ENCODE measurements at places on chromosomes 3 and 15. TPM values are rescaled to one million over a fixed set of nuclear protein-coding genes. Genes with fewer than 3 reads are reported as not detected.

DNA sequence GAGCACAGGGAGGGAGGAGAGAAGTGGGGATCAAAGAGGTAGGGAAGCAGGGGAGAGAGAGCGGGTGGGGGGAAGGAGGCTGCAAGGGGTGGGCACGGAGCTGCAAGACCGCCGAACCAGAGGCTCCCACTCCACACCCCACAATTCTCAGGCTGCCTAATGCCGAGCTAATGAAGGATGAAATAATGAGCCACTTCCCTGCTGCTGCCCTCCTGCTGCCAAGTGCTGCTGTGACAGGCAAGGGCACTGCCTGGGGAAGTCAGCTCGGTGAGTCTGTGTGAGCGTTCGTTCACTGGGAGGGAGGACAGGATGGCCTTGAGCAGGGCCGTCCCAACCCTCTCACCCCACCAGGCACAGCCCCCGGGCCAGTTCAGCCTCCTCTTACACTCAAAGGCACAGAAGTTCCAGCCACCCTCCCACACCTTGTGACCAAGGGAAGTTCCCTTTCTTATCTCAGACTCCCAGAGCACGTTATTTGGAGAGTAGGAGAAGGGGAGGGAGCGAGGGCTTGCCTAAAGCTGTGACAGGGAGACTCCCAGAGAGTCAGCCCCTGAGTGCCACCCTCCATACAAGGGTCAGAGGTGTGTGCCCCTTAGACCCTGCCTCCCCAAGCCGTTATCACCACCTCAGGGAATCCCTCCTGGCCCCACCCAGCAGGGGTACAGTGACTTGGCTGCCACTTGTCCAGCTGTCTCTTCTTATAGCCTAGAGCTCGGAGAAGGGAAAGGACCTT is 12.4 kb downstream of the GLYCTK start:
- DNase-seq, result no peak
- H3K27me3 ChIP-seq, result no peaks in the 10 kb centered on the region
- peaks cover 2% of the 10 kb centered on the region for H3K36me3 ChIP-seq

DNA sequence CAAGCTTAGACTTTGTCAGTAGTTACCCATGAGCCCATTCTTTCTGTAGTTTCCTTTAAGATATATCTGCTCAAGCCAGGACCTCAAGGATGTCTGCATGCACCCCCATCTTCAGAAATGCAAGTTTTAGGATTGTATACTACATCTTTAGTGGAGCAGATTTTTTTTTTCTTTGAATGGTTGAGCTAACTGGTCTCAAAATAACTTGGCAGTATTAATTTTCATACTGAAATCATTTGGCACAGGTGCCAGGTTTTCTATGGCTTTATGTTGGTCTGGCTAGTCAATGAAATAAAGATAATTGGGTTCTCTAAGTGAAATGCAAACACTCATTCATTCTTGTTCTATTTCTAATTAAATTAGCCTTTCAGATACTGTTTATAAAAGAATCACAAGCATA is 108.9 kb downstream of the ATG7 start:
- H3K27ac ChIP-seq, result no peak overlapping the region
- H3K36me3 ChIP-seq, result peaks cover 3% of the 10 kb centered on the region
- no peak for DNase-seq
- no peaks in the 10 kb centered on the region for H3K4me1 ChIP-seq
- no peak overlapping the region for H3K4me3 ChIP-seq

DNA sequence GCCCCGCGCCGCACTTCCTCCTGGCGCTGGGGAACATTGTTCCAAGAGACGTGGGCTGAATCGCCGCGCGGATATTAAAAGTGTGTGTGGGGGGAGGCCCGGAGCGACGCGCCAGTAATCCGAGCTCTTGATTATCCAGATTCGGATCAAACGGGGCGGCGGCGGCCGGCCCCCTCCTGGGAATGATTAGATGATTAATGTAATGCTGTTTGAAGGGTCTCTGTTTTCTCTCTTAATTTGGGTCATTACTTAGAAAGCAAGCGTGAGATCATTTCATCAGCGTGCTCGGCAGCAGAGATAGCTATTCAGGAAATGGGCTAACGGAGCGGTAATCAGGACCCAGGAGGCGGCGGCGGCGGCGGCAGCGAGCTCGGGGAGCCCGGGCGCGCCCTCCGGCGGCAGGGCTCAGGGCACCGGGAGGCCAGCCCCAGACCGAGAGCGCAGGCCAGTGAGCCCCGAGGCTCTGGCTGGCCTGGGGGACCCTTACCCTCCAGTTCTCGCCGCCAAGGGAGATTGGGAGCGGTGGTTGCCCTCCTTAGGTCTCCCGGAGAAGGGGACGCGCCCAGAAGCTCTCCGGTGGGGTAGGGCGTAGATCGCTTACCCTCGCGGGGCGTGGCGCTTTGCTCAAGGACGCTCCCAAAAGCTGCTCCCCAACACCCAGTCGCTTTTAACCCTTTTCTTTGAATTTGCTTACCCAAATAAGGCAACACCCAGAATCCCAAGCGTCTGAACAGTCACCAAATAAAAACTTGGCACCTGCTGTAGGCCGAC is 4.5 kb downstream of the FEZF2 start:
- H3K4me3 ChIP-seq, result no peak overlapping the region
- no peak overlapping the region for H3K27ac ChIP-seq
- no peaks in the 10 kb centered on the region for H3K36me3 ChIP-seq
- peaks cover 25% of the 10 kb centered on the region for H3K27me3 ChIP-seq
- no peak for DNase-seq

DNA sequence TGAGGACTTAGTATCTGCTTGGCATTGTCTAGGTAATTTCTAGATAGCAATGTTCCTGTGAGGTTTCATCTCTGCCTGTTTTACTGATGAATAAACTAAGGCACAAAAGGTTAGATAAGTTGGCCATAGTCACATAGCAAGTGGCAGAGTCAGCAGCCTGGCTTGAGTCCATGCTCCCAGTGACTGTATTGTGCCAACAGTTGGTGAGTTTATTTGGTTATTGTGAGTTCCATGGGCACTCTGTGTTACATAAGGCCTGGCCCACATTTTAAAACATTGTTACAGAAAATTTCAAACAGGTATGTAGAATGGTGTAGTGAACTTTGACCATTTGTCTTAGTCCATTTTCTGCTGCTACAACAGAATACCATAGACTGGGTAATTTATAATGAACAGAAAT is 15.2 kb downstream of the MCM2 start:
- H3K4me1 ChIP-seq, result no peaks in the 10 kb centered on the region
- H3K27me3 ChIP-seq, result no peaks in the 10 kb centered on the region
- H3K27ac ChIP-seq, result no peak overlapping the region
- DNase-seq, result no peak

- no peak for DNase-seq
- no peak overlapping the region for H3K4me3 ChIP-seq
- no peaks in the 10 kb centered on the region for H3K36me3 ChIP-seq
- no peak overlapping the region for H3K27ac ChIP-seq
- no peaks in the 10 kb centered on the region for H3K27me3 ChIP-seq
These were observed 29.9 kb downstream of the IGSF10 start for GRCh38 chr3:151430821-151431484.

DNA sequence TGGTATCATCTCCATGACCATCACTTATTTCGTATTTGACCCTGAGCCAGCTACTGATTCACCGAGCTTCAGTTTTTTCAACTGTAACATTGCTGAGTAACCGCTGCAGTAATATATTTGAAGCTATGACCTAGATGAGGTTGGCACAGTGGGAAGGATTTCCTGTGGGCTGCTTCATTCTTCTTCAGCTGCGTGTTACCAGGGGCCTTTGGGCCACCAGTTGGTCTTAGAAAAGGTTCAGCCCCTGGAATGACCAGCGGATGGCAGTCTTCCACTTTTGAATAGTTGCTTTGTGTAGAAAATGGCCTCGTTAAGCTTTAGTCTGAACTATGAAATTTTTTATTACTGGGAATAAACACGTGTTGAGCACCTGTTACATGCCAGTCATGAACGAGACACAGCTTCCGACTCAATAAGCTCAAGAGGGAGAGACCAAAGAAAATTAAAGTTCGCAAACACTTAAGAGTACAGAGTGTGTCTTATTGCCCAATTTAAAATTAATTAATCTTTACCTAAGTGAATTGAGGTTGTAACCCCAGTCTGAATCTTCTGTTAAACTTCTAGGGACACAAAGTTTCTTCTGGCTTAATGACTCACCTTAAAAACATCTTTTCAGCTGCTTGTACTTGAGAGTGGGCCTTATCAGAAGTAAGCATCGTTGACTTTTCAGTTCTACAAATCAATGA is 57.6 kb upstream of the NR2E3 start:
- H3K27me3 ChIP-seq, result no peaks in the 10 kb centered on the region
- no peak overlapping the region for H3K27ac ChIP-seq
- no peaks in the 10 kb centered on the region for H3K36me3 ChIP-seq
- no peaks in the 10 kb centered on the region for H3K4me1 ChIP-seq

GRCh38 chr15:78977591-78978347 is 32.9 kb upstream of the CTSH start:
- H3K27me3 ChIP-seq, result no peaks in the 10 kb centered on the region
- no peak overlapping the region for H3K27ac ChIP-seq
- DNase-seq, result no peak
- no peak overlapping the region for H3K4me3 ChIP-seq

DNA sequence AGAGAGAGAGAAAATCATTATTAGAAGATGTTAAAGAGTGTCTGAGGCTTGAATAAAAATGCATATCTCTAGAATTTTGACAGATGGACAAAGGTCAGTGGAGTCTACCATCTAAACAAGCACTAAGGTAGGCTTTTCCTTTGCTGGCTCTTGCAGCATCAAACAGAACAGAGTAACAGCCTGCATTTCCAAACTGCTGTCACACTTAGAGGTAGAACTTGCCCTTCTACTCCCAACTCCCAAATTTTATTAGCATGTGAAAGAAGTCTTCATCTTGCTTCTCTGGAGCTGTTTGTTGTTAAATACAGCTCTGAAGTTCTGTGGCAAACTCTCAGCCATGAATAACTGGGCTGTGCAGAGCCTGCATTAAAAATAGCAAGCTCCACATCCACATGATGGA is 4.1 kb upstream of the MB21D2 start:
- DNase-seq, result no peak
- no peak overlapping the region for H3K4me3 ChIP-seq
- H3K36me3 ChIP-seq, result no peaks in the 10 kb centered on the region
- peaks cover 13% of the 10 kb centered on the region for H3K4me1 ChIP-seq
- H3K27me3 ChIP-seq, result peaks cover 17% of the 10 kb centered on the region

- H3K27me3 ChIP-seq, result no peaks in the 10 kb centered on the region
- H3K4me1 ChIP-seq, result peaks cover 3% of the 10 kb centered on the region
- H3K36me3 ChIP-seq, result no peaks in the 10 kb centered on the region
- no peak for DNase-seq
These were observed 57.9 kb downstream of the ITGB5 start for GRCh38 chr3:124829178-124829818.

DNA sequence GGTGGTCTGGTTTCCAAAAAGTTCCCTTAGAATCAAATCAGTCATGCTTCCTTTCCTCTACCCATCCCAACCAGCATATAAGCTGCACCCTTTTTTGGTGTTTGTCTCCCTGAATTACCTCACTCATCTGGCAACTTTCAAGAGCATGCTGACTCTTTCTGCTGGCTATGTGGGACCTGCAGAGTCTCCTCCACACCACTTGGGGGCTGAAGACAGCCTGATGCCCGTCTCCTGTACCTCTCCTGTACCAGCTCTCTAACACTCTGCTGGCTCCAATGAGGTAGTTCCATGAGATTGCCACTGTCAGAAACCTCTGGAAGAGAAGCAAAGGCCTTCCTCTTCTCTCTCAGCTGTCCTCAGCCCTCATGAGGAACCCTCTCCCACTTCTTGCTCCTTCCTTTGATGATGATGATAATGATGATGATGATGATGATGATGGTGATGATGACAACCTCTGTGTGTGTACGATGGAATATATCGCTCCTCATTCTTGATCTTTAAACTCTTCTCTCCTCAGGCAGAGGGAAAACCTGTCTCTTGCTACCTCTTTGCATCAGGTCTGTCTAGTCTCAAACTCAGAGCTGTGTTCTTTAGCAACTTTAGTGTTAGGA is 257.5 kb downstream of the ZNF621 start:
- DNase-seq, result no peak
- H3K27me3 ChIP-seq, result no peaks in the 10 kb centered on the region
- no peaks in the 10 kb centered on the region for H3K36me3 ChIP-seq
- no peak overlapping the region for H3K4me3 ChIP-seq
- no peaks in the 10 kb centered on the region for H3K4me1 ChIP-seq
- H3K27ac ChIP-seq, result no peak overlapping the region

Gene NMD3
- 51.1 TPM for total RNA-seq

Gene PIK3R4
- 17.0 TPM for total RNA-seq

Gene EFCC1
- total RNA-seq, result not detected

Gene NTRK3
- not detected for total RNA-seq

Gene NR2F2
- total RNA-seq, result not detected

Gene GLDN
- total RNA-seq, result not detected

Gene GOLGA8Q
- 4.1 TPM for total RNA-seq

Gene CYP1A2
- not detected for total RNA-seq

Gene TIMP4
- not detected for total RNA-seq

Gene KLF13
- total RNA-seq, result 328 TPM

Gene PODXL2
- 2.2 TPM for total RNA-seq

Gene DOCK3
- total RNA-seq, result 1.7 TPM

Gene TMCO5A
- not detected for total RNA-seq
